ENCODE measurements at places on chromosomes 5 and 9.

GRCh38 chr5:147949711-147950573, 43.6 kb upstream of the C5orf46 start:
- DNase-seq: peak; percentile 54

GRCh38 chr5:28766565-28767158, 1728.3 kb upstream of the CDH9 start:
- no peak for DNase-seq

DNA sequence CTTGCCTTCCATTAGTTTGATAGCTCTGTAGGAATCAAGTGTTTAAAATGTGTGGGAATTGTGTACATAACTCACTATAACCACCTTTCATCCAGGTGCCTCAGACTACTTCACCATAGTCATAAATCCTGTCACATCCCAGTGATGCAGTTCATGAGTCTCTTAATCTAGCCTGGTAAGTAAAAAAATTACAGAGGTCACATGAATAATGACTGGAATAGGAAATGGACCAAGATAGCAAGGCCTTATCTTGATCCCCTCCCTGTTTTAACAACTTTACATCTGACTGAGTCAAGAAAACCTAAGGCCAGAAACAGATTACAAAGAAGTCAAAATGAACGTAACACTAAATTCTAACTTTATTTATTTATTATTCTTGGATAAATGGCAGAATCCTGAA, 1.5 kb upstream of the RNF145 start:
- DNase-seq: no peak

GRCh38 chr5:42962124-42962523, 78.0 kb downstream of the ANXA2R start:
- DNase-seq: no peak

- DNase-seq: no peak
Observed at GRCh38 chr9:130165579-130165978, 6.6 kb upstream of the NCS1 start.

GRCh38 chr9:114916481-114916880, 13.9 kb downstream of the TNFSF8 start:
- no peak for DNase-seq

DNA sequence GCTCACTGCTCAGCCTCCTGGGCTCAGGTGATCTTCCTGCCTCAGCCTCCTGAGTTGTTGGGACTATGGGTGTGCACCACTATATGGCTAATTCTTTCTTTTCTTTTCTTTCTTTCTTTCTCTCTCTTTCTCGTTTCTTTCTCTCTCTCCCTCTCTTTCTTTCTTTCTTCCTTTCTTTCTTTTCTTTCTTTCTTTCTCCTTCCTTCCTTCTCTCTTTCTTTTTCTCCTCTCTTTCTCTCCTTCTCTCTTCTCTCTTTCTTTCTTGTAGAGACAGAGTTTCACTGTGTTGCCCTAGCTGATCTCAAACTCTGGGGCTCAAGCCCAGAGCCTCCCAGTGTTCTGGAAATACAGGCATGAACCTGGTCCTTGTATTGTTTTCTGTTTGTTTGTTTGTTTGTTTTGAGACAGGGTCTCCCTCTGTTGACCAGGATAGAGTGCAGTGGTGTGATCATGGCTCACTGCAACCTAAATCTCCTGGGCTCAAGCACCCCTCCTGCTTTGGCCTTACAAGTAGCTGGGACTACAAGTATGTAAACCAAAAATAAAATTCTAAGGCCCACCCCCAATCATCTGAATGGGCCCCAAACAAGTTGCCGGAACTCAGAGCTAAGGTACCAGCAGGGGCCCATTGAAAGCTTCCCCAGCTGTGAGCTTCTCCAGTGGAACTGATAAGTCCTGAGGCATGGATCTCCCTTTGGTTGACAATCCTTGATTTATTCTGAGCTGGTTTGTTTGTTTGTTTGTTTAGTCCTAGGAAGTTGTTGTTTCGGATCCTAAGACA, 11.9 kb upstream of the BTF3 start:
- no peak for DNase-seq

GRCh38 chr5:150175536-150175935, 9.0 kb downstream of the CDX1 start:
- DNase-seq: peak; percentile 68

DNA sequence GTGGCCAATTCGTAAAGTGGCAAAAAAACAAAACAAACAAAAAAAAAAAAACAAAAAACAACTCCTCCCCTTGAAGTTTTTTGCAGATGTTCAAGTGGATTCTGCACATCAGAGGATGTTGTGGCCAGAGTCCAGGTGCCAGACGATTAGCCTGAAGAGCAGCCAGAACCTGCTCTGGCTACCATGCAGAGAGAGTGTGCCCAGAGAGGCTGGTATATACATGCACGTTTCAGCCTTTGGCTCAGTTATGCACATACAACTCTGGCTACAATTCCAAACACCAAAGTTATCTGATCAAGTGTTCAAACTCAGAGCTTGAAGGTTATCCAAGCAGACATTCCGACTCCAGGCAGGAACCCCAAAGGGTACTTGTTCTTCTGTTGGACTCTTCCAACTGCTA, 34.7 kb downstream of the GGTA1 start:
- no peak for DNase-seq

DNA sequence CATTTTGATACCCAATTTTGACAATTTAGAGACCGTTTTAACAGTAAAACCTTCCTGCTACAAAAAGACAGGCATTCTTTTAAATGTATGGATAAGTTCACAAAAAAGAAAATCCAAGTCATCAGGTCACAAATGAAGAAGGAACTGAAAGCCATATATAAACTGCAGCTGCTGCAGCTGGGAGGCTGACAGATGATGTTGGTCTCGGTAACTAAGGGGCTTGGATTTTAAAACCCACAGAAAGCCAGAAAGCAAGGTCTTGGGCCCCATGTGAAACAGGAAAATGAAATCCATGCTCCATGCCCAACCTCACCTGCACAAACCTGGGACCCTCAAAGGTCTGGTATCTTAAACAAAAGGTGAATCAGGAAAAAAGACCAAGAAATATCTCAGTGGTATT, 15.7 kb upstream of the C5orf34 start:
- DNase-seq: peak; percentile 32

- DNase-seq: no peak
Observed at GRCh38 chr5:145408048-145408341, 427.1 kb downstream of the PRELID2 start.

GRCh38 chr9:115213818-115214334, 95.9 kb upstream of the TNC start:
- DNase-seq: no peak

DNA sequence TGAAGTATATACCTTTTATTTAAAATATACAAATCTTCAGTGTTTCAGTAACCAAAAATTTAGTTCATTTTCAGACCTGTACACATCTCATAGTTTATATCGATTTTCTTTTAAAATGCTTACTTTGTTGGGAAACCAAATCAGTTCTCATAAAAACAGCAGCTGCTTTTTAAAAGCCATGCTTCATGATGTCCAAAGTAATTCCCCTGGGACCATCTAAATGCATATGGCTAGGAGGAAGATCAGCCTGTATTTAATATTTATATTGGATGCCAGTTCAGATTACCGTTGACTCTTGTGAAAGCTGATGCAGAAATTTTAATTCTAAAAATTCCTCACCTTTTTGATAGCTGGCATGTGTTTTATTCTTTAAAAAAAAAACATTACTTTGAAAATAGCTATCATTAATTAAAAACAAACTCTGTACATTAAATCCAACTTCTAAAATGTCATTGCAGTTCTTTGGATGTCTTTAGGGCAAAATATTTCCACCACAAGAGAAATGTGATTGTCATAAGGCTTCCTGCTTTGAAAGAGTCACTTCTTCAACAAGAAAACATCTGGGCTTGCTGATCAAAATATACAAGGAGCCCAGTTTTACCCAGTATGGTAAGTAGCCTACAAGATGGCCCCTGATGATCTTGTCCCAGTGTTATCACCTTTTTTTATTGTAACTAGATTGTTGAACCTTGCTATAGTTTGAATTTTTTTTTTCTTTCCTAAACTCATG, 1242.9 kb upstream of the CDH6 start:
- no peak for DNase-seq

DNA sequence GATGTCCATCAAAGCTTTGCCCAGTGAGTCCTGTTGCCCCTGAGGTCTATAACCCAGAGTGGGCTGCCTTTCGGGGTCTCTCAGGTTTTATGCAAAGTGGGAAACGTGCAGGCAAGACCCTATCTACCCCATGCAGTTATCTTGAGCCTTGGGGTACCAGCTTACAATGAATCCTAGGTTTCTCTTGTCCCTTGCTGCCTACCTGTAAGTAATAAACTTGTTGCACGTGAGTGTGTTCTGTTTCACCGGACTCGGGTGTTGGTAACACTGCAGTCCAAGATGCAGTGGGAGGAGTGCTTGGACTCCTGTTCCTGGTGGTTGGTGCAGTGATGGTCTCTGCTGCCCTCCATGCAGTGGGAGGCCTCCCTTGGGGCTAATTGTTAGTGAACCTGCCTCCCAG, 85.6 kb upstream of the ALDH1B1 start:
- no peak for DNase-seq

GRCh38 chr5:111733571-111733970, 23.4 kb downstream of the NREP start:
- no peak for DNase-seq

GRCh38 chr5:39447059-39447458, 22.3 kb upstream of the DAB2 start:
- DNase-seq: no peak
